ENCODE measurements at places on chromosomes 12 and 14.
A peak's percentile ranks its signal among the peaks of the same experiment; 100 is the strongest.

GRCh38 chr14:60721326-60722106 is 2.6 kb downstream of the SIX4 start:
- DNase-seq: no peak

- no peak for DNase-seq
Observed at GRCh38 chr14:20412411-20412810, 890 bp downstream of the TEP1 start.

DNA sequence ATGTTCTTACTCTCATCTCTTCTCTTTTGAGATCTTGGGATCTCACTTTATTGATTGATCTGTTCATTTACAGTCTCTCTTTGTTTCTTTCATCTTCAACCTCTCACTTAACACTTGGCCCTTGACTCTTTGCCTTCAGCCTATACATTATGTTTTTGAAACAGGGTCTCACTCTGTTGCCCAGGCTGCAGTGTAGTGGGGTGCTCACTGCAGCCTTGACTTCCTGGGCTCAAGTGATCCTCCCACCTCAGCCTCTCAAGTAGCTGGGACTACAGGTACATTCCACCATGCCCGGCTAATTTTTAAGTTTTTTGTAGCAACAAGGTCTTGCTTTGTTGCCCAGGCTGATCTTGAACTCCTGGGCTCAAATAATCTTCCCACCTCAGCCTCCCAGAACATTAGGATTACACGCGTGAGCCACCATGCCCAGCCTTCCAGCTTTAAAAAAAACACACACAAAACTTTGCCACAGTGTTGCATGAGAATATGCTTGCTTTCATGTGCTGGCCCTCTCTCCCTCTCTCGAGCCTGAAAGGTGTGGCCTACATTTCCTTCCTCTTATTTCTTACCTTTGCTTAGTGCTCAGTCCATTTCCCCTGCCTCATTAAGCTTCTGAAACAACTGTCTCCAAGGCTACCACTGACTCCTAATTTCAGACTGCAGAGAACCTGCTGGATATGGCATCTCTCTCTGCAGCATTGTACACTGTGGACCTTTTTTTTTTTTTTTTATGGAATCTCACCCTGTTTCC is 9.9 kb downstream of the DIP2B start:
- no peak for DNase-seq

GRCh38 chr12:123886258-123886657 is 86.4 kb downstream of the CCDC92 start:
- no peak for DNase-seq

DNA sequence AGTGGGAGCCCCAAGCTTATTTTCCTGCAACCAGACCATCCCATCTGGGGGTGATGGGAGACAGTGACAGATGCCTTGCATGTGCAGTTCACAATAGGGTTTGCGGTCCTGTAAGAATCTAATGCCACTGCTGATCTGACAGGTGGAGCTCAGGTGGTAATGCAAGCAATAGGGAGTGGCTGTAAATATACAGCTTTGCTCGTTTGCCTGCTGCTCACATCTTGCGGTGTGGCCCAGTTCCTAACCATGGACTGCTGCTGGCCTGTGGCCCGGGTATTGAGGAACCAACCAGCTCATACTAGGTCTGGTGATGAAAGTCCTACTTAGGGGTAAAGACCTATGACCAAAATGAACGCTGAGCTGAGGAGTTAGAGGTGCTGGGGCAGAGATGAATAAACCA is 36.1 kb upstream of the CCDC88C start:
- no peak for DNase-seq

GRCh38 chr12:113285679-113286610 is 49.0 kb downstream of the SLC8B1 start:
- DNase-seq: no peak

- DNase-seq: no peak
Observed at GRCh38 chr14:100601064-100601463, 13.8 kb upstream of the BEGAIN start.

- no peak for DNase-seq
Observed at GRCh38 chr14:28763751-28764256, 2.8 kb upstream of the FOXG1 start.

DNA sequence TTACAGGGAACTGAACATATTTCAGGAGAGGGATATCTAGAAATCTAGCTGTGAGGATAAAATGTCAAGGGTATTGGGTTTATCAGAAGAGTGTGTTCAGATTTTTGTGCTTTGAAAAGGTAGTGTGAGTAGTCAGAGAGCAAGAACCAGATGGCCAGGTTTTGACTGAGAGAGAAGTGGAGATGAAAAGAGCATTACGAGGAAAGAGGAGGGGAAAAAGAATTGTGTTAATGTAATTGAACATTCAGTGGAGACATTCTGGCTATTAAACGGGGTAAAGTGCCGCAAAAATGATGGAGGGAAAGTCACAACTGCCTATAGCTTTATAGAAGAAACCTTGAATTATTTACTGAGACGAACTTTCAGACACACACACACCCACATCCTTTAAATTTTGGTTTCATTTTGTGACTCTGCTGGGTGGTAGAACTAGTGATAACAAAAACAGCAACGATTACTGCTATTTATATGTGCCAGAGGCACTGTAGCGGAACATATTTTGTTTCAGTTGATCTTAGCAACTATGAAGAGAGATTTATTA is 213.6 kb downstream of the ERC1 start:
- DNase-seq: no peak

- no peak for DNase-seq
Observed at GRCh38 chr14:51860825-51861499, 550 bp downstream of the GNG2 start.

GRCh38 chr12:29759950-29760349 is 23.8 kb downstream of the TMTC1 start:
- DNase-seq: no peak

DNA sequence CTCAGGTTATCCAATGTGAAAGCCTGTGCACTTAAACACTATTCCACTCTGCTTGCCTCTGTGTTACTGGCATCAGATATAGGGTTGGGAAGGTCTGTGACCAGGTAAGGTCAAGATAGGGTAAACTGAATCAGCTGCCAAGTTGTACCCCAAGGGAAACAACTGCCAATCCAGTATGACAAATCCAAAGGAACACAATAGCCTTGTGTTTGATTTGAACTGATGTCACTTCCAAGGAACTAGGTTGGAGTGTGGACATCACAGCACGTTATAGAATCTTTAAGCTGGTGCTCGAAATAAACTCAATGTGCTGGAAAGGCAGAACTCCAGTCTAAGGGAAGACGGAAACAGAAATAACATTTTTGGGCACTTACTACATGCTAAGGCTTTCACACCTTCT is 223.4 kb upstream of the BTG1 start:
- no peak for DNase-seq

DNA sequence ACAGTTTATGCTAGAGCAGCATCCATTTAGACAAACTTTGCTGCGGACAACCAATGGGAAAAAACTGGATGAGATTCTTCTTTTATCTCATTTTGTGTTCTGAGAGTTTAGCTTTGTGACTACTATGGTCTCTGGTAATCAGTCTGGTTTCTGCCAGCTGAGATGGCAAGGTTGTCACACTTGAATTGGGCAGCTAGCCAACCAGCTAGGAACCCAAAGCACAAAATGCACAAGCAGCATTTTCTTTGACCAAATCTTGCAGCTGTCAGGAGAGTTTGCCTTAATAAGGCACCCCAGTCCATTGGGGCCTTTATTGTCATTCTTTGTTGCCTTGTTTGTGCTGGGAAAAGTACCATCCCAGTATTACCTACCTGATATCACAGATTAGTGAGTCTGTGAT is 34.0 kb upstream of the ETV6 start:
- no peak for DNase-seq

DNA sequence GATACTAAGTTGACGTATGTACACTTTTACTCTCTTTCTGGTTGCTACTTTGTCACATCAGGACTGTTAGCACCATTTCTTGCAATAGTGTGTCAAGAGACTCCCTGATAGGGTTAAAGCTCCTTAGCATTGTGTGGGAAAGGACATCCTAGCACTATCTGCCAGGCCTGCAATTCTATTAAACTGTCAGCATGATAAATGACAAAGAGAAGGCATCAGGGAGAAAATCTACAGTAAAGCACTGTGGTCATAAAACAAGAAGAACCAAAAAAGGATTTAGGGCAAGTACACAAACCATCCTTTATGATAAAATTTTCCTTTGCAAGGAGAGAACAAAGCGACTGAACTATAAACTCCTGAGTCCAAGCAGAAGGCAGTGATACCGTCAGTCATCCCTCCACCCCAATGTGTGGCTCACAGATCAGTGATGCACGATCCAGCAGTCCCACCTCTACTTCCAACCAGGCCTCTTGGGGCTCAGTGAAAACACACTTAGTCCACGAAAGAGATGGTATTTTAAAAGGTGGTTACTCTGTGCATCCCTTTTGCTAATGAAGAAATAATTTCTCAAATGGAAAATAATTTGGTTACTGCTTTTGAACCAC is 31.4 kb upstream of the SLC35F4 start:
- DNase-seq: no peak

DNA sequence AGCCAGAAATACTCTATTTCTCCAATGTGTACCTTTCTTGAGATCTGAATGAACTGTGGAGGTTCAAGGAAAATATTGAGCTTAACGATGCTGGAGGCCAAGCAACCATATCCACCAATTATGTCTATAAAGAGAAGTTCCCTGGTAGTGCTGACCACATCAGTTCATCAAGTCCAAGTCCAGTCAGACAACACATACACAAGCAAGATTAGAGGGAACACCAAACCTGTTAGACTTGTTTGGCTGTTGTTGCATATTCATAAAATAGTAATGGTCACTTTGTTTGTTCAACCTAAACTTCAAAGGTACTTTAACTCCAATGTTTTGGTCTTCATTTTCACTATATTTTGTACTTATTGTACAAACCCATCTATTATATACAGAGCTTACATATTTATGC is 81.6 kb downstream of the LMO3 start:
- no peak for DNase-seq

DNA sequence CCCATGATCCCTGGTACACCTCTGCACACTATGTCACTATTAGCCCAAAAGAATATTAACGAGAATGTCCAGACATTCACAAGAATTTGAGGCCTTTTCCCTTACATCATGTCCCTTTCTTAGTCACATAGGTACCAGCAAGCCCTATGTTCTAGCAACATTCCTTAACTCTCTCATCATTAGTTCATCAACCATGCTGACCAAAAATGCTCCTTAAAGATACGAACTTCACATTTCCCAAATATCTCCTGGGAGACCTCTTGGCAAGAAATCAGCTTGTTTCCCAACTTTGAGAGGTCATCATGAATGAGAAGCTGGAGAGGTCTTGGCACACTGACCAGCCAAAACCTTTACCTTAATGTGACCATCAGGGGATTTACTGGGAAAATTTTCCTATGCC is 4.6 kb downstream of the SALL2 start:
- DNase-seq: peak; percentile 19

GRCh38 chr12:128977441-128977840 is 124.2 kb downstream of the GLT1D1 start:
- DNase-seq: no peak

DNA sequence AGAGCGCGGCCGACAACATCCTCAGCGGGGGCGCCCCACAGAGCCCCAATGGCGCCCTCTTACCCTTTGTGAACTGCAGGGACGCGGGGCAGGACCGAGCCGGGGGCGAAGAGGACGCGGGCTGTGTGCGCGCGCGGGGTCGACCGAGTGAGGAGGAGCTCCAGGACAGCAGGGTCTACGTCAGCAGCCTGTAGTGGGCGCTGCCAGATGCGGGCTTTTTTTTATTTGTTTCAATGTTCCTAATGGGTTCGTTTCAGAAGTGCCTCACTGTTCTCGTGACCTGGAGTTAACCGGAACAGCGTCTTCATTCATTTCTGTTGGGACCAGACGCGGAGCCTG is 103.8 kb upstream of the FKBP4 start:
- no peak for DNase-seq

GRCh38 chr12:49825360-49825970 is 2.7 kb downstream of the NCKAP5L start:
- DNase-seq: peak; percentile 53

- DNase-seq: no peak
Observed at GRCh38 chr12:6426882-6427671, 17.7 kb upstream of the CD27 start.

DNA sequence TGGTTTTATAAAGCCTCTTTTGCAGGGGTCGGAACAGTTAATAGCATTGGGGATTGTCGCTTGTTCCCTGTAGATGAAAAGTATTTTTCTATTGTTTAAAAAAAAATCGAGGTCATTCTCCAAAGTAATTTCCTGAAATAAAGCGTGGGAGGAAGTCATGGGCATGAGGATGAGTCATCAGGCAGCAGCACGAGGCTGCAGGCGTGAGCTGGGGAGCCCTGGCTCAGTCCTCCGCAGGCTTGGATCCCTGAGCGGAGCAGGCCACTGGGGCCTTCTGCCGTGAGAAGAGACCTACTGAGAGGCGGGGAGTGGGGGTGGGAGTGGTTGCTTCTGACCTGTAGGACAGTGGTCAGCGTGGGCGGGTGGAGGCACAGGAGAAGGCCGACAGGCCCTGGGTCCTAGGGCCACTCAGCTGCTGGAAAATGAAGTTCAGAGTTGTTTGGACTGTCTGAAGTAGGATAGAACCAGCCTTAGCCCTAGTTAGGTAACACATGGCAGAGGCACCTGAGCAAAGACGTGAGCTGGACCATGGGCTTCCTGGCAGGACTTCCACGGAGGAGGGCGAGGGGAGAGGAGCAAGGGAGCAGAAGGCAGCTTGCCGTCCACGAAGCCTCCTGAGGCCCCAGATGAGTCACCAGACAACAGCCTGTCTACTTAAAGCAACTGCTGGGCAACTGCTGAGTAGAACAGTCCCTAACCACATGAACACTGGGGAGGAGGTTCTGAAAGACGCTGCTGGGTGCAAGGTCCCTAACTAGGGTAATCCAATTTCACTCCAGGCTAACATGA is 21.1 kb upstream of the LGALS3 start:
- peak; percentile 98 for DNase-seq

DNA sequence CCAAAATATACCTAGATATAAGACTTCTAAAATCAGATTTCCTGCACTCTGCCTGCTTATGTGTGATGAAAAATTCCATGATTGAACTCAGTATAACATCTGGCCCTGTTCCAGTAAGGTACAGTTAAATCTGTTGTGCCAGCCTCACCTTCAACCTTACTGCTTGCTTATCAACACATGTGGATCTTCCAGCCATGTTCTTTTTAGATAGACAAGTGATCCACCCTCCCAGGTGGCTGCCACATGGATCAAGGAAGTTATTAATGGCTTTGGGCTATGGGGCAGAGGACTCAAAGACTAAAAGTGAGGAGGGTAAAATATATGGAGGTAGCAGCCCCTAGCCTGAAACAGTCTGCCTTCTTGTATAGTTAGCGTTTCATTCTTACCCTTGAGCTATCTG is 25.3 kb upstream of the MAGOHB start:
- DNase-seq: no peak

DNA sequence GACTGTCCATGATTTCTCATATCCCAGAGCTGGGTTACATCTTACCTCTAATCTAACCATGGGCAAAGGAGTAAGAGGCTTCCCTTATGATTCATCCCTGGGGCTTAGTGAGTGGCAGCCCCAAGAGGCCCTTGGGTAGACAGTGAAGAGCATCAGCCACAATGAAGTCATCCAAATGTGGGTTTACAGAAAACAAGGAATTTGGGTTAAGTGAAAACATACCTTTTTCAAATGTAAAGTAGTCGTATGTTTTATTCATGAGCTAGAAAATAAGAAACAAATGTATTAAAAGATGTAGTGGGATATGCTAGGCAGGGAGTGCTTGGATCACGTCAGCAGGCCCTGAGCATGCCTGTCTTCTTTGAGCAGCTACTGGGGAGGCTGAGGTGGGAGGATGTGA is 54.0 kb upstream of the ELK3 start:
- DNase-seq: peak; percentile 26

Measured in stromal cell of bone marrow (primary cell).